ENCODE measurements at places on chromosomes 5 and 9.

DNA sequence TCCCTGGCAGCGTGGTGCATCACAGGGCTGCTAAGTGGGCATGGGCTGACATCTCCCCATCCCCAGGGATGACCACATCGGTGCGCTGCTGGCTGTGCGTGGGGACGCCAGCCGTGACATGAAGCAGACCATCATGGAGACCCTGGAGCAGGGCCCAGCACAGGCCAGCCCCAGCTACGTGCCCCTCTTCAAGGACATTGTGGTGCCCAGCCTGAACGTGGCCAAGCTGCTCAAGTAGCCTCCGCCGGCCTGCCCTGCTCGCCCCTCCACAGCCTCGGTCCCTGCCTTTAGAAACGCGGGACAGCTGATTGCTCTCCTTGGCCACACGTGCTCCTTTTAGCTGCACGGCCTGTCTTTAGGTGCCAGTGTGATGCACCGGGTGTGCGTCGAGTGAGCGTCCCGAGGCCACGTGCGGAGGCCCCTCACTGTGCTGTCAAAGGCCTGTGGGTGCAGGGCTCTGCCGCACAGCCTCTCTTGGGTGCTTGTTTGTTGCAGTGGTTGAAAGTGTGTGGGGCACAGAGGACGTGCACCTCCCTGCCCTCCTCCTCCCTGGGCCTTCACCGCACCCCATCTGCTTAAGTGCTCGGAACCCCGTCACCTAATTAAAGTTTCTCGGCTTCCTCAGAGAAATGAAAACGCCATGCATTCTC, 23.8 kb downstream of the EXOC3 start:
- no peak for DNase-seq

GRCh38 chr5:160427607-160428006, 6.0 kb downstream of the PTTG1 start:
- no peak for DNase-seq

GRCh38 chr5:36528588-36528987, 77.8 kb upstream of the SLC1A3 start:
- DNase-seq = no peak

DNA sequence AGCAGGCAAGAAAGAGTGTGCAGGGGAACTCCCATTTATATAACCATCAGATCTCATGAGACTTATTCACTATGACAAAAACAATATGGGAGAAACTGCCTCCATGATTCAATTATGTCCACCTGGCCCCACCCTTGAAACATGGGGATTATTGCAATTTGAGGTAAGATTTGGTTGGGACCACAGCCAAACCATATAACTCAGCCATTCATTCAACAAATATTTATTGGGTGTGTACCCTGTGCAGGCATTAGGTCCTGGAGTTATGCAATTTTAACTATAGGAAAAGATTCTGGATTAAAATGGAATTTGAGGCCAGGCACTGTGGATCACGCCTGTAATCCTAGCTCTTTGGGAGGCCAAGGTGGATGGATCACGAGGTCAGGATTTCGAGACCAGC, 124.2 kb upstream of the GAS1 start:
- no peak for DNase-seq

DNA sequence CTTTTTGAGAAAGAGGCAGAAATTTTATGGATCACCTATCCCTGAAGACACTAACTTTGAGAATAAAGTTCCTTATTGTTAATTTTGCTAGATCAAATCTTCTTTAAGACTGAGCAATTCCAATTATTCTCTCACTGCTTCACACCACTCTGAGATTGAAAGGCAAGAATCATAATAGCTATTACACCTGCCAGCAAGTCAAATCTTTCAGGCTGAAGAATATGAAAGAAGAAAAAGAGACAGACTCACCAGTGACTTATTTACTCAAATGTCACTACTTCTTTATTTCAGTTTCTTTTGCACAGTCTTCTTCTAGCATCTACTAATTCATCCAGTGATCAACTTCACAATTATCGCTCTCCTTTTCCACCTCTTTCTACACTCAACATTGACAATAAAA, 35.9 kb upstream of the PLPPR1 start:
- no peak for DNase-seq

DNA sequence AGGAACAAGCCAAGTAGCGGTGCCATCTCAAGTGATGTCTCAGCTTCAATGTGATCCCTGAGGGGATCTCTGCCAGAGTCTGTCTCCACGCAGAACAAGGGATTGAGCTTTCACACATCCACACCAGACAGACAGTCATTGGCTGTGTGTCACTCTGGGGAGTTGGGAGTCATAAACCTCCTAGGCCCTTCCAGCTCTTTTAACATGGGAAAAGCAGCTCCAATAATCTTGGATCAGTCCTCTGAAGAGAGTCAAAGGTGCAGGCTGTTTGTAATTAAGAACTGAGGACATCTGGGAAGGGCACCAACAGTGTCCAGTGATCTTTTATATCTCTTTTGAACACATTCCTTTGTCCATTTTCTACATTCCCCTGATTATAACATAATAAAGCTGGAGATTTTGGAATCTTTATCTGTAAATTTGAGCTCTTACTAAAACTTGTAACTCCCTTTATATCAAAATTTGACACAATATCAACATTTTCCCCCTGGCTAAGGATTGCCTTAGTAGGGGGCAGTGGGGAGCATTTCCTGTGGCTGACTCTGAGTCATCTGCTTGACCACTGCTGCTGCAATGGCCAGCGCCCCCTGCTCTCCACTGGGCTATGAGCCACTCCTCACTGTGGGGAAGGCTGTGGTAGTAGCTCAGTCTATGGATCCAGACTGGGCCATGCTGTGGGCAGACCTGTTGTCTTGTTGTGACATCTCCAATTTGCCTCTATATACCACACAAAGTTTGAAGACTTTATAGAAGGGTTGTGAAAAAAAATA, 284.4 kb downstream of the OSTF1 start:
- no peak for DNase-seq

GRCh38 chr5:107542831-107543231, 127.9 kb downstream of the EFNA5 start:
- DNase-seq = no peak

DNA sequence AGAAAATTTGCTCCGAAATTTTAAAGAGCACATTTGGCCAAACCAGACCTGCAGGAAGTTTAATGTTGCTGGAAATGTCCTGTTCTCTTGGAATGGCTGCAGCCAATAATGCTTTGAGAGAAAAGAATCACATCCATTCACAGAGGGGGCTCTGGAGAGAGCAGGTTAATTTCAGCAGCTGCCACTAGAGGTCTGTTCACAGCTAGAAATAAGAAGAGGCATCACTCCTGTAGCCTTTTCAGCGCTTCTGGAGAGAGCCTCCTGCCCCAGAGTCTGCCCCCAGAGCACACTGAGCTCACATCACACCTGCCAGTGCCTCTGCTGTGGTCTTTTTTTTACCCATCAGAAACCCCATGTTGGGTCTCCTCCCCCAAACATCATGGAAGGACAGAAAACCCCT, 124.8 kb upstream of the RAD23B start:
- no peak for DNase-seq

- DNase-seq = no peak
Measured at GRCh38 chr9:105511446-105511845, 46.5 kb upstream of the FKTN start.

DNA sequence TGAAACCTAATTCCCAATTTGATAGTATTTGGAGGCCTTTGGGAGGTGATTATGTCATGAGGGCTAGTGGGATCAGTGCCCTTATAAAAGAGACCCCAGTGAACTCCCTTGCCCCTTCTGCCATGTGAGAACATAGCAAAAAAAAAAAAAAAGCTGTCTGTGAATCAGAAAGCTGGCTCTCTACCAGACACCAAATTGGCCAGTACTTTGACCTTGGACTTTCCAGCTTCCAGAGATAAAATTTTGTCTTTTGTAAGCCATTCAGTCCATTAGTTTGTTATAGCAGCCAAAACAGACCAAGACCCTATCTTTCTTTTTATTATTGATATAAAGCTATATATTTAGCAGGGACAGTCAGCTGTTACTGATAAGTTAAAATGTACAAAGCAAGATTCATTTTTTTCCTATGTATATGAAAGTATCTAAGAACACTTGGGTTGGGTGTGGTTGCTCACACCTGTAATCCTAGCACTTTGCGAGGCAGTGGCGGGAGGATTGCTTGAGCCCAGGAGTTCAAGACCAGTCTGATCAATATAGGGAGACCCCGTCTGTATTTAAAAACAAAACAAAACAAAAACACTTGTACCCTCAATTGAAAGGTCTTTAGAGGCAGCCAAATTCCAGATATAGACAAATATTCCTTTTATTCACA, 8.1 kb upstream of the C5orf24 start:
- no peak for DNase-seq

GRCh38 chr9:120481846-120482245, 98.1 kb downstream of the CDK5RAP2 start:
- no peak for DNase-seq

GRCh38 chr9:4594994-4595393, 67.1 kb upstream of the PLPP6 start:
- no peak for DNase-seq

DNA sequence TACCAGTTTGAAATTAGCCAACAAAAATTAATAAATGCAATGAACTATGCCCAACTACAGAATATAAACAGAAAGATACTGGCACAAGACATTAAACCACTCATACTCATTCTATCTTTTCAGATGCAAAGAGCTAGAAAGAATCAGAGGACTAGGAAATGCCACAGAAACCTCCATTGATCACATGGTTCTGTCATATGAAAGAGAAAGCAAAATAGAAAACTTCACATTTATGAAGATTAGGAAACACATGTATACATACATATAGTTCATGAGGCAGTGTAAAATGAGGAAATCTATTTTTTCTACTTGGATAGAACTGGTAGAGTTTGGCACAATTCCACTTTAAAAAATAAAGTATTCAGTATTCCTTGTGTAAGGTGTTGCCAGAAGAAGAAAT, 275.1 kb upstream of the PTGER4 start:
- no peak for DNase-seq

- peak; percentile 23 for DNase-seq
Measured at GRCh38 chr5:55344392-55344992, 36.7 kb downstream of the MTREX start.

DNA sequence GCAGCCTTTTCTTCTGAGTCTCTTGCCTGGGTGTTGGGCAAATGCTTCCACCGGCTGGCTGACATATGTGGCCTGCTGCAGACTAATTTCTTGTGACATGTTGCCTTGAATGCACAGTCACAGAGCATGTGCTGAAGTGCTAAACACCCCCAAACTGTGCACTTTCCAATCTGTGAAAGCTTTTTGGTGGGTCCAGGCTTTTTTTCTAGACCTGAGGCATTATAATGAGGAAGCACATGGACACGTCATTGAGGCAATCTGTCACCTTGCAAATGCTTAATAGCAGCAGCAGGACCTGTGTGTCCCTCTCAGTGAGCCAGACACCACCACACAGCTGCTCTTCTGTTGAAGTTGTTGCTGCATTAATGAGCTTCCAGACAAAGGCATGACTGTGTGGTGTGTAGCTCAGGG, 274.7 kb downstream of the ELAVL2 start:
- no peak for DNase-seq

- peak; percentile 19 for DNase-seq
Measured at GRCh38 chr5:80125962-80126480, 90.9 kb downstream of the THBS4 start.

- no peak for DNase-seq
Measured at GRCh38 chr9:69815313-69815712, 5.3 kb upstream of the CFAP95 start.

DNA sequence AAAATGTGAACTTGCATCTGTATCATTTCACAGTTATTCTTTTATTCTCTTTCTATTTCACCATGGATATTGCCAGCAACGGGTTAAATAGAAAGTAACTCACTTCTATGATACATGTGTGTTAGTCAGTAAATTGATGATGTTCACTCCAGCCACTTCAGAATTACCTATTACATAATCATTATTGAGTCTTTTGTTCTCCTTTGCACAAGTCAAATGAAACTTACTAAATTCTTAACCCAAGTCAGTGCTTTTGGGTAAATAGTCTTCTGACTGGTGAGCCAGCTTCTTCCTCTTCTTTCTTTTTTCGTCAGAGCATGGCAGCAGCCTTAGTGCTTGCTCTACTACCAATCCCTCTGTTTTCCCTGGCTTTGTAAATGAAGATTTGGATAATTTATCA, 344.3 kb downstream of the RAB3C start:
- DNase-seq = no peak

GRCh38 chr9:76433836-76434235, 25.1 kb upstream of the GCNT1 start:
- DNase-seq = no peak

DNA sequence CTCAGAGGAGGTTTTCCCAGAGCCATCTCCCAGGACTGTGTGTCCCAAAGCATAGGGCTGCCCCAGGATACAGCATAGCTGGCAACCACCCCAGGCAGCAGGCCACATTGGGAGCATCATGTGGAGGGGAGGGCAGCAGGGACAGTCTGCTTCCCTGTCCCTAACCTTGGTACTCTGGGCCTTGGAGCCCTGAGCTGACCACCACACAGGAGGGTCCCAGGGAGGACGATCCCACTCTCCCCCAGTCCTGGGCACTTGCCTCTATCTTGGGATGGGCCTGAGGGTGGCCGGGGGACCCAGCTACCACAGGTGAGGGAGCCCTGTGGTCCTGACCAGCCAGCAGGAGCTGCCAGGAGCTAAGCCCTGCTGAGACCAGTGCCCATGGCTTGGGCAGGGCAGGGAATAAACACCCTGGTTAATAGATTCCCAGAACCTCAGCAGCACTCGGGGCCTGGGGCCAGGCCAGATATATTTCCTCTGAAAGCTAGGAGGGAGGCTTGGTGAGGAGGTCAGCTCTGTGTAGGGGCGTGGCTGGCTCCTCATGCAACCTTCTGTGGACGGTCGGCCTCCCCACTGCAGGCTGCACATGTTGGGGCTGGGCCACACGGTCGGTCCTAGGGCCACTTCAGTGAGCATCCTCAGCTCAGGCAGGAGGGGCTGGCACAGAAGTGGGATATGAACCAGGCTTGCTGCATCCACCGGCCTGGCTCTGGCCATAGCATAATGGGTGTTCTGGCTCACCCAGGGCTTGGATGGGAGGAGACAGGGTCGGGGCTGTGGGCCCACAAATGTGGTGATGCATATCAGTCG, 4.2 kb downstream of the NINJ1 start:
- DNase-seq = no peak

DNA sequence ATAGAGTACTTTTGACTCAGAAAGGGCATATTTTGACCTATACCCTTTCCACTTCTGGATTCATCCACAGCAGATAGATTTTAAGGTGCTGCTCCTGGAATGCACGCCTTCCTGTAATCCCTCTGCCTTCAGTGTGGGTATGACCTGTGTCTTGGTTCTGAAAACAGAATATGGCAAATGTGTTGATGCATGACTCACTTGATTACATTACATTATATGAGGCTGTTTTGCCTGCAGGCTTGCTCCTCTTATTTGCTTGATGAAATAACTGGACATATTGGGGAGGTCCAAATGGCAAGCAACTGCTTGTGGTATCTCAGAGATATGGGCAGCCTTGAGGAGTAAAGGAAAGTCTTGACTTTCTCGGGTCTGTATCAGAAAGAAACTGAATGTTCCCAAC, 468.6 kb downstream of the CDH18 start:
- DNase-seq = no peak

- DNase-seq = no peak
Measured at GRCh38 chr5:68968429-68968828, 125.4 kb upstream of the SLC30A5 start.

DNA sequence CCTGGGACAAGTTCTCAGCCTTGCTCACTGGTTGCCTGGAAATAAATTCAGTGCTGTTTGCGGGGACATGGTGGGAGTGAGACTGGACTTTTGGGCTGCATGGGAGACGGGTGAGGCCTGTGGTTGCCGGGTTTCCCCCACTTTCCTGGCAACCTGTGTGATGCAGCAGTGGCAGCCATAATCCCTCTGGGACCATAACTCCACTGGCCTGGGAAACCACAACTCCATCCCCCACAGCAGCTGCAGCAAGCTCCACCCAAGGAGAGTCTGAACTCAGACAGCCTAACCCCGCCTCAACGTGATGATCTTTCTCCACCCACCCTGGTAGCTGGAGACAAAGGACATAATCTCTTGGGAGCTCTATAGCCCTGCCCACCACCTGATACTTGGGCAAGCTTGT, 349.9 kb downstream of the PIK3R1 start:
- DNase-seq = no peak

Measured in fibroblast of skin of left biceps (primary cell).